A549 treated with CpdA at 1 μM for 4 hours (cell line): ENCODE measurements at places on chromosomes 7 and 10. TPM values are rescaled to one million over a fixed set of nuclear protein-coding genes. Genes with fewer than 3 reads are reported as not detected.

HABP2 gene
- 0.04 to 0.20 TPM (median 0.08 TPM) in 4 of 5 replicates, not detected in the other for total RNA-seq

IFIT1 gene
- 4.4 to 7.2 TPM (median 6.0 TPM) in 5 replicates for total RNA-seq

NPTX2 gene
- 0.01 to 0.09 TPM (median 0.08 TPM) in 4 of 5 replicates, not detected in the other for total RNA-seq

POU6F2 gene
- total RNA-seq: not detected in 5 replicates

SLC26A3 gene
- total RNA-seq: not detected in 5 replicates

CPA2 gene
- 0.08 to 0.20 TPM (median 0.09 TPM) in 3 of 5 replicates, not detected in the others for total RNA-seq

SLC26A4 gene
- 0.08 to 0.12 TPM (median 0.09 TPM) in 4 of 5 replicates, not detected in the other for total RNA-seq
